ENCODE measurements at places on chromosomes 5 and 9. TPM values are rescaled to one million over a fixed set of nuclear protein-coding genes. Genes with fewer than 3 reads are reported as not detected.

FGFR4 gene
- total RNA-seq: 1.4 TPM

CCNJL gene
- total RNA-seq: 3.3 TPM

- no peak for DNase-seq
Measured at GRCh38 chr5:10599862-10600284, 36.0 kb downstream of the ANKRD33B start.

- no peak for DNase-seq
Measured at GRCh38 chr5:77298146-77298545, 87.7 kb downstream of the PDE8B start.

All from sciatic nerve (tissue), 2 donors.